ENCODE measurements at places on chromosomes 3 and 15.

DNA sequence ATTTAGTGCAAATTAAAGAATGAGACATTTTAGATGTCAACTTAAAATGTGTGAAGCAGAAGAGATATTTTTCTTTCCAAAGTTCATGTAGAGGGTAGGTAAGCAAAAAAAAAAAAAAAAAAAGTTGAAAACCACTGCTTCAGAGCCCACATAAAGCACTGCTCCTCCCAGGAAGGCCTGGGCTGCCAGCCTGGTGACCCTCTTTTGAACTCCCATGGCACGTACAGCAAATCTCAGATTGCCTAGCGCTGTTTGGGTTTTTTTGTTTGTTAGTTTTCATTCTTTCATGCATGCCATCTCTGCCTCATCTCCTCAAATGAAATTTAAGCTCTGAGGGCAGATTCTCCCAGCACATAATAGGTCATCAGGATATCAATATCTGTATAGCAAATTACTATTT, 120.1 kb downstream of the SRGAP3 start:
- DNase-seq = no peak

DNA sequence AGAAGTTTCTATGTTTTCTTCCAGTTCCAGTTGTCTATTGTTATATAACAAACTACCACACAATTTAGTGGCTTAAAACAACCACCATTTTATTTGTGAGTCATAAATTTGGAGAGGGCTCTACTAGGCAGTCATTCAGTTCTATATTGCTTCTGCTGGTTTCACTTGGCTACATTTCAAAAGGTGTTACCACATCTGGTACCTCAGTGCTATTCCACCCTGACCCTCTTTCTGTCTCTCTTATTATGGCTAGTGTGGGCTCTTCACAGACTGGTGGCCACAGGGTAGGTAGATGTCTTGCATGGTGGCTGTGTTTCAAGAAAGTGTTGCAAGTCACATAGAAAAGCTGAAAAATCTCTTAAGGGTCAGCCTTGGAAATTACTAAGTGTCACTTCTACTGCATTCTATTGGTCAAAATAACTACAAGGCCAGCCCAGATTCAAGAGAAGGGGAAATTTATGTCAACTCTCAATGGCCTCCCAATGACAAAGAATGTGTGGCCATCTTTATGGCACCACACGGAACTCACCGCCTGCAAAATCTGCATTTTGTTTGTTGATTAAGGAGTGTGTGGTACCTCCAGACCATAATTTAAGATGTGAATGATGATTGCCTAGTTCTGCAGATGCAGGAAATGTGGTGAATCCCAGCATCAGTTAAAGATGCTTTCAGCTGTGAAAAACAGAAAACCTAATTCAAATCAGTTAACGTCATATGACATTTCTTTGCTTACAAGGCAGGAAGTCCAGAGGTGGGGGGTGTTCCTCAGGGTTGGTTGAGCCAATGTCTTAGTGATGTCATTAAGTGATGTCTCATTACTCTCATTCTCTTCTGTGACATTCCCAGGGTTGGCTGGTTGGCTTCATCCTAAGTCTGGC, 105.8 kb upstream of the RASGRP1 start:
- DNase-seq = peak; percentile 52

- peak; percentile 27 for DNase-seq
These were observed 8.0 kb upstream of the FAM107A start for GRCh38 chr3:58585005-58585786.

GRCh38 chr15:31483053-31483985, 156.7 kb downstream of the KLF13 start:
- DNase-seq = peak; percentile 39

DNA sequence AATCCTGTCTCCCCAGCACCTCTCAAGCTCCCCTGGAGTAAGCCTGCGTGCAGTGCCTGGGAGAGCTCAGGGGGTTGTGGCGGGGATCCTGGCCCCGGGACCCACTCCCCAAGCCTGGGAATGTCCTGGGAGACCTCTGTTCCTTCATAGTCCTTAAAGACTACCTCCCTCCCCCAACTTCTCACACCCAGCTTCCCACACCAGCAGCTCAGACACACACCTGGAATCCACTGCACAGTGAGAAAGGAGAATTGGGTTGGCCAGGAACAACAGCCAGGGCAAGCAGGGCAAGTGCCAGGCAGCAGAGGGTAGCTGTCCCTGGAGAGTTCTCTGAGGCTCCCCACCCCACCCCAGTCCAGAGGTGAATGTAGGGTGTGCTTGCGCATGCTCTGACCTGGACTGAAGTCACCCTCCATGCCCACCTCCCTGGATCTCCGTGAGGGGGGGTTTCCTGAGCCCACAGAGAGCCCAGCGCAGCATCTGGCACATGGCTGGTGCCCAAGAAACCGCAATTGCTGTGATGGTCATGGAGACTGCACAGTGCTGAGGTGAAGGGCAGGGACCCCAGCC, 22.2 kb downstream of the PSTPIP1 start:
- no peak for DNase-seq

- DNase-seq = no peak
These were observed 65.4 kb upstream of the XCR1 start for GRCh38 chr3:46092702-46093080.

- DNase-seq = no peak
These were observed 8.6 kb upstream of the TEX9 start for GRCh38 chr15:56356616-56357015.

- DNase-seq = no peak
These were observed 29.3 kb upstream of the DLG1 start for GRCh38 chr3:197327701-197328100.

DNA sequence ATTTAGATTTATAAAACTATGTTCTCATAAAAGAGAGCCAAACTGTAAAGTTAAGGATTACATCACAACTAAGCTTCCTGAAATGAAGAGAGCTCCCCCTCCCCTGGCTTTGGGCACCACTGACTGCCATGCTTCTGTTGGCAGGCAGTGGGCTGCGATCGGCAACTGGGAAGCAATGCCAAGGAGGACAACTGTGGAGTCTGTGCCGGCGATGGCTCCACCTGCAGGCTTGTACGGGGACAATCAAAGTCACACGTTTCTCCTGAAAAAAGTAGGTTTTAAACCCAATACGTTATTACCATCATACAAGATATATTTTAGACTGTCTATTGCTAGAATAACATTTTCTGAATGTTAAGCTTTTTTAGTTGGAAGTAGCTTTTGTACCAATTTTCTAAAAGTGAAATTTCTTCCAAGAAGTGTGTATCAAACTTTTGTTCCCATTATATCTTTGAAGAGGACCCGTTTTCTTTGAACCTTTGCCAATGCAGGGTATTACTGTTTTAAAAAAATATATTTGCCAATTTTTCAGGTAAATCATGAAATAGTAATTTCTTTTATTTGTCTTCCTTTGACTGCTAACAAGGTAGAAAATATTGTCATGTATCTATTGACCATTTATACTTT, 184.1 kb downstream of the ADAMTSL3 start:
- DNase-seq = no peak

- no peak for DNase-seq
These were observed 111.1 kb downstream of the GABRB3 start for GRCh38 chr15:26661748-26662147.

DNA sequence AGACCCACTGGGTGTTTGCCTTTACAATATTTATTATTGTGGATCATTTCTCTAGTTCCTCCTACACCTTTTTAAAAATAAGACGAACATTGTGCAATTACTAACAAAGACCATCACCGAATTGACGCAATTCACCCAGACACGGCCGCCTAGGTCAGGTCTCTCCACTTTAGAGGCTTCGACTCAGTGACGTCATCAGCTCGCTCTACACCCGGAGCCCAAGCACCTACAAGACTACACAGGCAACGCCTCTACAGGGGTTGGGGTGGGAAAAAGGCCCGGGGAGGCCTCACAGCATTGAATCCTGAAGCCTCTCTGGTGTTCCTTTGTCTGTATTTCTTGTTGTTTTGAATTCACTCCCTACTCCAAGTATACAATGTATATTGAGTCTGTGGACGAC, 16.6 kb downstream of the ZIC4 start:
- no peak for DNase-seq

- no peak for DNase-seq
These were observed 521.9 kb upstream of the NAALADL2 start for GRCh38 chr3:174337227-174337626.

DNA sequence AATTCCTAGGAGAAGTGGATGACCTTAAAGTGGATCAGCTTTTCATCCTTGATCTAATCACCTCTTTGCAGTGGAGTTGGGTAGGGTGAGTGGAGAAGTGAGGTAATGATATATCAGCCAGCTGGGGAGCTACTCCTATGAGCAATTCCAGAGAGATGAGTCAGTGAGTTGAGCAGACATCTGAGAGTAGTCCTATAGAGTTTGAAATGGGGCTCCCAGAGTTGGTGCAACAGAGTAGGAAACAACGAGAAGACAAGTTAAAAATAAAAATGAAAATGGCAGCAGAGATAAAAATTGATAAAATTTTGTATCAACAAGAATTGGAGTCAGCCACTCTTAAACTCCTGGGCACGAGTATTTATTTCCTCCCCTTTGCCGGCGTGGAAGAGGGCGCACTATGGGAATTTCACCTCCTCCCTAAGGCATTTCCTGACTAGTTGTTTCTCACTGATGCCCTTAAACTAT, 150.8 kb upstream of the DPH6 start:
- no peak for DNase-seq

DNA sequence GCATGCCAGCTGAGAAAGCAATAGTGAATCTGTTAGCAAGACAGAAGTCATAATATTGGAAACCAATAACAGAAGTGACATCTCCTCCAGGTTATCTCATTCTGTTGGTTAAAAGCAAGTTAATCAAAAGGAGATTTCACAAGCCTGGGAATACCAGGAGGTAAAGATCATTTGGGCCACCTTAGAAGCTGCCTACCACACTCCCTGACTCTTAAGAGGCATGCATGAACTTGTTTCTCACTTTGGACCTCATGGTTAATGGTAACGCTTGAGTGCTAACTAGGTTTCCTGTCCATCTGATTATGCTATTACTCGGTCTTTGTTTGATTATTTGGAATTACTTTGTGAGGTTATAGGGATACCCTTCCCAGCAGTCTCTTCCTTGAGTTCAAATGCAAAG, 650.8 kb upstream of the SGO1 start:
- DNase-seq = no peak

DNA sequence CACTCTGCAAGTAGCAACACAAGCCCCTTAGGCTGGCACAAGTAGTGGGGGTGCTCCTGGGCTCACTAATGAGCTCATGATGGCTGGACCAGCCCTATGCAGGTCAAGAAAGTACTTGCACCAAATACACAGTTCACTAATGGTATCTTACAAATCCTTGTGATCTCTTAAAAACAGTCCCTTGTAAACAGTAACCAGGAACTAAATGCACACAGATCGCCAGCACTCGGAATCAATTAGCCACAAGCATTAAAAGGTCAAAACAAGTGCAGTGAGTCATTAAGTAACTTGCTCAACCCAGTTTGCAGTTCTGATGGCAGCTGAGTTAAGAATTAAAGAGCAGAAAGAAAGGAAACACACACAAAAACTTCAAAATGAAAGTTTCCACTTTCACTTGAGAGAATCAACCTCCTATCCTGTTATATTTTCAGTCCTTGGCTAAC, 43.2 kb downstream of the ARHGEF3 start:
- no peak for DNase-seq

DNA sequence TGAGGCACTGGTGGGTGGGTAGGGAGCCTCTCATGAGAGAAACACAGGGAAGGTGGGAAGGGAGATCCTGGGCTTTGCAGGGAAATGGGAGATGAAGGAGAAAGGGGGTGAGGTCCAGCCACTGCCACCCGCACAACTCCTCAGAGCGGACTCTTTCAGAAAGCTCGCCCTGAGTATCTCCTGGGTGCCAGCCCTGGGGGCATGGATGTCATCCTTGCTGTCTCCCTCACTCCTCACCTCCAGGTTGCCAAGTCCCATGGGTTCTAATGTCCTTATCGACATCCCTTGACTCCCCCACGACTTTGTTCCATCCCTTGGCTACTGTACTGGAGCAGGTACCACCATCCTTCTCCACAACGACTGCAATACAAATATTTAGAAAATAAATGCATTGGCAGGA, 40.9 kb downstream of the SYNM start:
- DNase-seq = no peak

- DNase-seq = no peak
These were observed 34.5 kb downstream of the SLC4A7 start for GRCh38 chr3:27449530-27450150.

GRCh38 chr3:15611018-15611417, 9.5 kb downstream of the BTD start:
- DNase-seq = no peak

- DNase-seq = no peak
These were observed 283.5 kb downstream of the CHL1 start for GRCh38 chr3:480070-480469.

DNA sequence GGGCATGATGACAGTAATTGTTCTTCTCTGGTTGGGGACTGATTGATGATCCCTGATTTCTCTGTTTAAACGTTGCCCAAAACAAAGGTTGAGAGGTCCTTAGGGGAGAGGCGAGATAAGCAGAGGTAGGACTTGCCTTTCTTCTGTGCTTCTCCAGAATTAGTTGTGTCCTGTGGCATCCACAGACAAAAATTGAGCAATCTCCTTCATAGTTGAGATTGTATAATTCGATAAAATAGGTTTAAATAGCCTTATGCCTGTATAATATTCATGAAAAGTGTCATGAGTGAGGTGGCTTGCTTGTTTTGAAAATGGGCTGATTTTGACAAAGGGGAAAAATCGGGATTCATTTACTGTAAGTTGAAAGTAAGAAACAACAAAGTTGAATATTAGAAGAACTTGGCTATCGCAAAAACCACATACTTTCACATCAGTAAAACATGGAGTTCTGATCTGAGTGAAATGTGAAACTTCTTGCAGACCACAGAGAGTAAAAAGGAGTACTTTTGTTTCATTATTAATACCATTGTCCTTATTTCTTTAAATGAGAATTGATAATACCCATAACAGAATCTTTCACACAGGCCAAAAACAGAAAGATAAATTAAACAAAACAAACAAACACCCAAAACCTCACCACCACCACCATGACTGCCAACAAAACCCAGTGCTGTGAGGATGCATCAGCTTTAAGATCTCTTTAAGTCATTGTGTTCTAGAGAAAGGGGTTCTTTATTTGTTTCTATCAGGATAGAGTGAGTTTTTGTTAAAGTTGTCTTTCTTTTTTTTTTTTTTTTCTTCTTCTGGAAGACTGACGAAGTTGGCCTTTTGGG, 155.7 kb downstream of the LPP start:
- no peak for DNase-seq

- DNase-seq = no peak
These were observed 215.4 kb downstream of the ADAMTSL3 start for GRCh38 chr15:83869341-83869740.

- no peak for DNase-seq
These were observed 424.7 kb upstream of the THBS1 start for GRCh38 chr15:39156166-39156565.

DNA sequence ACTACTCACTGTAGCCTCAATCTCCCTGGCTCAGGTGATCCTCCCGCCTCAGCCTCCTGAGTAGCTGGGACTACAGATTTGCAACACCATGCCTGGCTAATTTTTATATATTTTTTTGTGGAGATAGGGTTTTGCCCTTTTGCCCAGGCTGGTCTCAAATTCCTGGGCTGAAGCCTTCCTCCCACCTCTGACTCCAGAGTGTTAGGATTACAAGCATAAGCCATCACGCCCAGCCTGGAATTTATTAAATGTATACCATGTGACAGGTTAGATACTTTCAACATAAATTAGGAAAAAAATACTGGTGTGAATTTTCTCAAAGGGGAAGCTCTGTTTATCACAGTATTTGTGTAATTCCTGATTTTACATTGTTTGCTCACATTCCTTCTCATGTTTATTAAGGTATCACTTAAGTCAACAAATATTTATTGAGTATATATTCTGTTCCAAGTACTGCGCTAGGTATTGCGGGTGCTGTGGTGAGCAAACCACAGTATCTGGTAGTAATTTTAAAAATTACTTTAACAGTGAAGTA, 24.8 kb downstream of the PPP4R2 start:
- no peak for DNase-seq

- DNase-seq = no peak
These were observed 48.9 kb upstream of the SLC6A6 start for GRCh38 chr3:14353502-14353901.

All from activated T-helper 1 cell treated with Interleukin-2 at 50 U/mL for 16 hours (primary cell).